ENCODE measurements at places on chromosomes 6 and 20. TPM values are rescaled to one million over a fixed set of nuclear protein-coding genes. Genes with fewer than 3 reads are reported as not detected.

ASIP gene
- not detected for total RNA-seq

- DNase-seq, result no peak
Measured at GRCh38 chr6:1391800-1392309, 2.5 kb downstream of the FOXF2 start.

DNA sequence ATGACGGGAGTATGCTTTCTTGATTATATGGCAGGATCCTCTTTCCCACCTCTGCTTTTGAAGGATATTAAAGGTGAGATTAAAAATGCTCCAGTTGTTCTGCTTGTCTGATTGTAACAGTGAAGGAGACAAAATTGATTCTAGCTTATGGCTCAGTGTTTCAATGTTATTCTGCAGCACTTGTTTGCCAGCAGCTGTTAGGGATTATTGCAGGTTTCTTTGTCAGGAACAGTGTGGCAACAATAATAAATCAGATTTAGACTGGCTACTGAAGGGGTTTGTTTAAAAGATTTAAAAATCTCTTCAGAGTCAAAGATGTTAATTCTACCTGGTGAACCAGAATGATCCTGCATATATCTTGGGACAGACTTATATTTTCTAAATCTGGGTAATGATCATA is 126.9 kb downstream of the LAMA2 start:
- DNase-seq, result no peak

DNA sequence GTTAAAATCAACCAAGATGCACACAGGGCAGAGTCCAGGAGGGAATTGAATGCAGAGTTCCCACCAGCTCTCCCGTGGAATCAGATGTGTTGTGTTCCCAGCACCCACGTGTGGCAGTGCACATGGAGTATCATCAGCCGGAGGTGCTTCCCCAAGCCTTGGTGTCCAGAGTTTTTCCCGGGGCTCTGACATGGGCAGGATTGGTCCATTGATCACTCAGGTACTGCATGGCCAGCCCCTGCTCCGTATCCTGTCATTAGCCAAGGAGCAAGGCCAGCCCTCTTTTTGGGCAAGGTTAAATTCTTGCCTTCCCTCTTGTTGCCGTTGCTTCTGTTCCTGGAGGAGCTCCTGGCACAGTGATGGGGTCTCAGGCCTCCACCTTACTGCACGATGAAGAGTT is 28.6 kb upstream of the SLC22A1 start:
- DNase-seq, result no peak

- DNase-seq, result no peak
Measured at GRCh38 chr20:37151529-37151928, 27.6 kb upstream of the RPN2 start.

CST5 gene
- not detected for total RNA-seq

GRCh38 chr6:155444120-155444917 is 11.3 kb downstream of the NOX3 start:
- DNase-seq, result peak; percentile 85

KCNG1 gene
- 4.5 TPM for total RNA-seq

- peak; percentile 85 for DNase-seq
Measured at GRCh38 chr6:69138148-69138547, 503.1 kb downstream of the ADGRB3 start.

DNA sequence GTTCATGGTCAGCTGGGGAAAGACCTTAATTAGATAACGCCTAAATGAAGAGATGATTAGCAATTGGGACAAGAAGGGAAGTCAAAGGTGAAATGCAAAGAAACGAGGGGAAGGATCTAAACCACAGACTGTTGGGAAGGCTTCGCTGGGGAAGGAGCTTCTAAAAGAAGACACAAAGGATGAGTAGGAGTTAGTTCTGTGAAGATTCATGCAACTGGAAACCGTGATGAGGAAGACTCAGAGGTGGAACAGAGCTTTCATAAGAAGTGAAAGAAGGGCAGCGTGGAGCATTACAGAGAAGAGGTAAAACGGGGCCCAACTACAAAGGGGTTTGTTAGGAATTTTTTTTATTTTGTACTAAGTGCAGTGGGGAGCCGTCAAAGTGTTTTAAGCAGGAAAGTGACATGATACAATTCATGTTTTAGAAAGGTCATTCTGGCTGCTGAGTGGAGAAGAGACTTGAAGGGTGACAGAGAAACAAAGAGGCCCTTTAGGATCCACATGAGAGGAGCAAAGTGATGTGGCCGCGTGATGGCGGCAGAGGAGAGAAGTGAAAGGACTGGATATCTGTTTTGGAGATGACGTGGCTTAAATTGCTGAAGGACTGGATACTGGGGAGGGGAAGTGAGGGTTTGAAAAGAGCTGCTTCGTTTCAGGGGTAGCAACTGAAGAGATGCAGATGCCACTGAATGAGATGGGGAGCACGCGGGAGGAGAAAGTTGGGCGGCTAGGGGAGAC is 33.6 kb downstream of the TTI1 start:
- DNase-seq, result no peak

TNXB gene
- not detected for total RNA-seq

DEFB132 gene
- total RNA-seq, result 0.05 TPM

TTBK1 gene
- under 0.01 TPM for total RNA-seq

ISM1 gene
- total RNA-seq, result not detected

- no peak for DNase-seq
Measured at GRCh38 chr6:20261685-20262084, 49.4 kb upstream of the MBOAT1 start.

GRCh38 chr20:62500237-62500864 is 24.6 kb upstream of the GATA5 start:
- peak; percentile 59 for DNase-seq

CLDN20 gene
- not detected for total RNA-seq

DNA sequence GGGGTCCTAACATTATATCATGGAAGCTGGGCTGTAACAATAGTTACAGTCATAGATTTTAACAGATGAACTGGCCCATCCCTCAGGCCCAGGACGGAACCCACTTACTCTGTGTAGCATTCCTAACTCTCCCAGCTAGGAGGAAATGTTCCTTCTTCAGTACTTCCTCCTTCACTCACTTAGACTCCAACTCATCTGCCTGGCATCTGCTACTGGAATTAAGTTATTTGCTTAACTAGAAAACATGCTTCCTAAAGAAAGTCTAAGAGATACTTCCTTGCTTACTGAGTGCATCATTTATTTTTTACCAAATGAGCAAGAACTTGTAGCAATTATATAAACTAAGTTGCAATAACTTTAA is 20.5 kb downstream of the GCLC start:
- peak; percentile 59 for DNase-seq

DNA sequence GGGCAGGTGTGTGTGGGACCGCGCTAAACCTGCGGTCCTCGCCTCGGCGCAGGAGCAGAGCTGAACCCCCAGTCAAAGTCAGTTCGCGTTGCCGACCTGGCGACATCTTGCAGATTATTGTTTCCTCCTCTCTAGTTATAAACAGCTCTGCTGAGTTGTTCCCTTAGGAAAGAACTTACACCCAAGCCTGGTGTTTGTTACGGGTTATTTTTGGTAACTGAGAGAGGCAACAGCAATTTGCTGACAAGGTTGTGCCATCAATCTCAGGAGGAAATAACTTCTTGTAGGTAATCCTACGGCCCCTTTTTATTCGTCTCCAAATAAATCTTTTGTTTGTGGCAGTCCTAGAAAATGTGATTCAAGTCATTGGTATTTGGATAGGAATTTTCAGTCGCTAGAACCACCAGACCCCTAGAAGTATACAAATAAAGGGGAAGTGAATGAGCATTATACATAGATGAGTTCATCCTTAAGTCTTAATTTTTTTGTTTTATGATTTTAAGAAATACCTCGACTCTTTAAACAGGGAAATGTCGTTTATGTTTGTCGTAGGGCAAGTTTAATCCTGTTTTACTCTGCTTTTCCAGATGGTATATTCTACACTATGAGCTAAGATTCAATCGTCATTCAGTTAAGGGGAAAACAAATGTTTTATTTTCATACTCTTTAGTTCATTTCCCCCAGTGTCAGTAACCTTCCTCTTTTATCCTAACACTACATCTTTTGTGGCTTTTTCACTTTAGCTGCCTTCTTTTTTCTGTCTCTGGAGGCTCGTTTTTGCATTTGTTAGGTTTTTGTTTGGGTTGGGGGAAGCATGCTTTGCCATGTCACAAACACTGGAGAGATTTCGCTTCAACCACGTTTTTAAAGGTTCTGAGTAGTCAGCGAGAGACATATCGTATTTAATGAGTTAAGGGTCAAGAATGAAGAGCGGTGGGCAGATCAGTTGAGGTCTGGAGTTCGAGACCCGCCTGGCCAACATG is 1.2 kb downstream of the PM20D2 start:
- DNase-seq, result peak; percentile 59

KCNK15 gene
- total RNA-seq, result not detected

DNA sequence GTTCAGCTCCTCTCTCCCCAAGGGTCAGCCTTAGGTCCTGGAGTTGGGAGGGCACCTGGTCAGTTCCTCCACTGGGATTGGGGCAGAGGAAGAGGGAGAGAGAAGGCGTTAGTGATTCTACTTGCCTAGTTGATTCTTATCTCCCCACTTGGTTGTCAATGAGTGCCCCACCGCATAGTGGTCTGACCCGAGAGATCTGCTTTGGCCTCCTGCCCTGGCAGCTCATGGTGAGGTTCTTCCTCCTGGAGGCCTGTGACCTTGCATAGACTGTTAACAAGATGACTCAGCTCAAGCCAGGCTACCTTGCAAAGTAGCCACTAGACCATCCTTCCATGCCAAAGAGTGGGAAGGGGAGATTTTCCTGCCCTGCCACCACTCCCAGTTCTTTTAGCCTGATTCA is 160.6 kb downstream of the TMEM200A start:
- DNase-seq, result peak; percentile 84

SLCO4A1 gene
- total RNA-seq, result 69.5 TPM

DNA sequence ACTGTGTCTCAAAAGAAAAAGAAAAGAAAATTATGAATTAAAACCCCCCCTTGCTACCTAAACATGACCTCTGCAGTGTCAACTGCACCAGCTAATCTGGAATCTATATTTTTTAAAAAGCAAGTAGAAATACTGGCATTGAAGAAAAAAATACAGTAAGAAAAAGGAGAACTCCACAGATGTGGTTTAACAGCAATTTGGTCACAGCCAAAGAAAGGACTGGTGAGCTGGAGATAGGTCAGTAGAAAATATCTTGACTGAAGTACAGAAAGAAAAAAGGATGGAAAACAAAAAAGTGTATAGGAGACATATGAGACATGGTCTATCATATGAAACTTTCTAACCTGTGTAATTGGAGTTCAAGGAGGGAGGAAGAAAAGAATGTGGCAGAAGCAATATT is 44.1 kb upstream of the ERVFRD-1 start:
- DNase-seq, result no peak

ANGPT4 gene
- total RNA-seq, result not detected

GRCh38 chr6:113160306-113161017 is 696.7 kb upstream of the MARCKS start:
- no peak for DNase-seq

- DNase-seq, result peak; percentile 4
Measured at GRCh38 chr20:14189794-14190402, 147.5 kb downstream of the FLRT3 start.

- DNase-seq, result no peak
Measured at GRCh38 chr20:3162080-3162611, 2.5 kb upstream of the FASTKD5 start.

SKIC2 gene
- 72.3 TPM for total RNA-seq

DNA sequence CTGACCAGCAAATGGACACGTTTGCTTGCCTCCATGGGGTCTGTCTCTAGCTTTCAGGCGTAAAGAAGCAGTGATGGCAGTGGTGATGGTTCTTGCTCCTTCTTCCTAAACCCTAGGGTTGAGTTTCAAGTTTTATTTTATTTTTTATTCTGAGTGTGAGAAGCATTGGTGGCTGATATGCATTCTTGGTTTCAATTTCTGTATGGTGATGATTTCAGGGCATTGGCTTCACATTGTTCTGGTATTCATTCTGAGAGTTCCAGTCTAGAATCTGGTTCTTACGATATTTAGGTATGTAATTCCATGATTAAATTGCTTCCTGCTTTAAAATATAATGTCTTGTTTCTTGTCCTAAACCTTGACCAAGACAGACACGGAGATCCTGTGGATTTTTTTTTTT is 444.5 kb upstream of the IMPG1 start:
- DNase-seq, result no peak

NUP43 gene
- 70.0 TPM for total RNA-seq

GRCh38 chr20:46626758-46627157 is 24.5 kb downstream of the SLC13A3 start:
- no peak for DNase-seq

GRCh38 chr6:75870389-75870788 is 121.3 kb downstream of the MYO6 start:
- DNase-seq, result no peak

- no peak for DNase-seq
Measured at GRCh38 chr6:144127097-144127496, 23.2 kb upstream of the STX11 start.

PAK1IP1 gene
- 34.6 TPM for total RNA-seq

ELOVL2 gene
- total RNA-seq, result 7.1 TPM

DNA sequence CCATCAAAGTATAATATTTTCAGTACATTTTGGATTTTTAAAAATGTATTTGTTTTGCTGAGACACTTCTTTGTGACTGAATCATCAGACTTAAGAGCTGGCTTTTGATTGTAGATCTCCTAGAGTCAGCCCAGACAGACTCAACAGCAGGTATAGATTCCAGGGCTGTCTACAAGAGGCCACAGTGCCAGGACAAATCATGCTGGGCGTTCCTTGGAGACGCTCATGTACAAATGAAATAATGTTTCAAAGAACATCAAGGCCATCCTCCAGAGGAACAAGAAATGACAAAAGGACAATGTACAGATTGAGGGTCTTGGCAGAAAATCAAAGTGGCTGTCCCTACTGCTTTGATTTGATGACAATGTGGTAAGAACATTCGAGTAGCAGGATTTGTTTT is 369.3 kb downstream of the GRIK2 start:
- no peak for DNase-seq

RHAG gene
- not detected for total RNA-seq

RIN2 gene
- 56.6 TPM for total RNA-seq

GRCh38 chr20:62523473-62524203 is 47.8 kb upstream of the GATA5 start:
- DNase-seq, result peak; percentile 48
